Substantia nigra (tissue), 51 donors: ENCODE measurements at places on chromosomes 7 and 10.

DNA sequence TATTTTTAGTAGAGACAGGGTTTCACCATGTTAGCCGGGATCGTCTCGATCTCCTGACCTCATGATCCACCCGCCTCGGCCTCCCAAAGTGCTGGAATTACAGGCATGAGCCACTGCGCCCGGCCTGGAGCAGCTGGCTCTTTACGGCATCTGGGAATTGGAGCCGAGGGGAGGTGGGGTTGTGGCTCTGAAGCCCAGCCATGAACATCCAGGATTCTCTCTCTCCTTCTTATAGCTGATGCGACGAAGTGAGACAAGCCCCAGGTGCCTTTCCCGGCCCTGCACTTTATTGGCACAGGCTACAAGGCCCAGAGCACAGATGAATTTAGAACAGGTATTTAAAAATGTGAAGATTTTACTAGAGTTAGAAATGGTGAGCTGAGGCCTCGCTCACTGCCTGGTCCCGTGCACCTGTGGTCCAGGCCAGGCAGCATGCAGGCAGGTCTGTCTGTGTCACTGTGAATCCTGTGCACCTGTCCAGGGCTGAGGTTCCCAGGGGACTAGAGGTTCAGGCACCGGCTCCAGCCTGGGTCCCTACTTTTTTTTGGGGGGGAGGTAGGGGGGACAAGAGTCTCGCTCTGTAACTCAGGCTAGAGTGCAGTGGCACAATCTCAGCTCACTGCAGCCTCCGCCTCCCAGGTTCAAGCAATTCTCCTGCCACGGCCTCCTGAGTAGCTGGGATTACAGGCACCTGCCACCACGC, 379.7 kb upstream of the FOXK1 start:
- DNase-seq, result no peak

- no peak for DNase-seq
Observed at GRCh38 chr7:123770378-123770777, 21.6 kb upstream of the WASL start.

DNA sequence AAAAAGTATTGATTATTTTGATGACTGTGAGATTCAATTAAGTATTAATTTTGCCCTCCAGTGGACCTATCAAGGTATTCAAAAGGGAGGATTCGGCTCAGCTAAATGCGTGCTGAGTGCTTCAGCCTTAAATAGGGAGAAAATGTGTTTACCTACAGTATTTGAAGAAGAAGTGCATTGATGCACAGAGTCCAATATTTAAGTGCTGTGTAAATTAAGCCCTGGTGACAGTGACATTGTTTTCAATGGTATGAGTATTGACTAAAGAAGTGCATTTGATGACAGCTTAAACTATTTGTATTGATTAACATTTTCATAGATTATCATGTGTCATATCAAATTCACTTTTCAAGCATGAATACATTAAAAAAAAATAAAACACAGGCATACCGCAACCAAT, 106.6 kb downstream of the POU6F2 start:
- no peak for DNase-seq

DNA sequence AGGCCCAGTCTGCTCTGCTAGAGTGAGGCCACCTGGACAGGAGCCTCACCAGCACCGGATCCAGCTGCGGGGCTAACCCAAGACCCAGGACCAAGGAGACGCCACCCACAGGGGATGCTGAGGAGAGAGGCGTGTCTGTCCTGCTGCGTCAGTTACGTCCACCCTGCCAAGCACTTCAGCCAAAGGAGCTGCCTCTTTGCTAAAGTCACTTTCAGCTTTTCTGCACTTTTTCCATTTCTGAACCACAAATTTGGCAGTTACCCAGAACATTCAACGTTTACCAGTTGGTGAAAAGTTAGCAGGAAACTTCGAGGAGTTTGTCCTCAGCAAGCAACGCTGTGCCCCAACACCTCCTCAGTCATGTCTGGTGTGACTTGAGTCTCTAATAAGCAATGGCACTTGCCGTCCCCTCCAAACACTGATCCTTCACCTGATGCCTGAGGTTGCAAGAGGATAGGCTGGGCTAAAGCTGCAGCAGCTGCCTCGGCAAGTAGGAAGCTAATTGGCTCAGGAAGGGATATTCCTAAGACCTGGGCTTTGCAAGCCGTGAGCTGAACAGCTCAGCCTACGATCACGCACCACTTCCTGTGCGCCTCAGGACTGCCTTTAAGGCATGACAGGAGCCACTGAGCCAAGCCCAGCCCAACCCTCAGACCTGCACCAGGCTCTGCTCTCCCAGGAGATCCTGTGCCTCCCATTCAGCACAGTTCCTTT, 40.1 kb downstream of the KCNH2 start:
- DNase-seq, result no peak

DNA sequence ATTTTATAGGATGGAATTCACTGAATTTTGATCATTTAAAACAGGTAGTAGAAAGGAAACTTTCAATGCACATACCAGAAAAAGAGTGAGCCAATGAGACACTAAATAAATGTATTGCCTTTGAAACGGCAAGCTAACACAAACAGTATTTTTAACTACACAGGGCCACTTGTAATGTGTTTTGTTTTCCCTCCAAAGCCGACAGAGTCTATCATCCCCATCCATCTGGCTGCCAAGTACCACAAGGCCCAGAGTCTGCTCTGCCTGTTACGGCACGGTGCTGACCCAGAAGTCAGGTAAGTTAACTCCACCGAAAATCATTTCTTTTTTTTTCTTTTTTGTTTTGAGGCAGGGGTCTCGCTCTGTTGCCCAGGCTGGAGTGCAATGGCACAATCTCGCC, 1.5 kb downstream of the ANKRD61 start:
- no peak for DNase-seq

GRCh38 chr7:134910968-134911367, 75.3 kb upstream of the AGBL3 start:
- DNase-seq, result no peak

GRCh38 chr10:119283818-119284217, 76.4 kb downstream of the GRK5 start:
- DNase-seq, result no peak

GRCh38 chr10:106500041-106500924, 664.2 kb downstream of the SORCS1 start:
- no peak for DNase-seq

DNA sequence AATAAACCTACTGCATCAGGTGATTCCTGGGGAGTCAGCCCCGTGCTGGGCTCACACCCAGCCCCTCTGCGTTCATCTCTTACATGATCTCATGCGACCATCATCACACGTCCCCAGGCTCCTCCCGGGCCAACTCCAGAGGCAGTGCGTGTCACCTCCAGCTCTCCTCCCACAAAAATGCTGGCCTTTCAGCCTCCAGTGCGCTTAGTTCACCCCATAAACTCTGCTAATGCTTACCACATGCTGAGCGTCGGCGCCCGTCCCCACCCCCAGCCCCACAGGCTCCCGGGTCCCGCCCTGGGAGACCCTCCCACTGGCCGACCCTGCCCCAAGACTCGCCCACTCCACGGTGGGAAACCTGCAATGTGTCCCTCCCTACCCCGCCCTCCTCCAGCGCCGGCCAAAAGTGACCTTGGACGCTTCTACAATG, 816 bp upstream of the SDK1 start:
- no peak for DNase-seq

GRCh38 chr10:26331371-26331770, 106.8 kb upstream of the APBB1IP start:
- no peak for DNase-seq

GRCh38 chr10:48804740-48805182, 120.1 kb downstream of the WDFY4 start:
- no peak for DNase-seq

DNA sequence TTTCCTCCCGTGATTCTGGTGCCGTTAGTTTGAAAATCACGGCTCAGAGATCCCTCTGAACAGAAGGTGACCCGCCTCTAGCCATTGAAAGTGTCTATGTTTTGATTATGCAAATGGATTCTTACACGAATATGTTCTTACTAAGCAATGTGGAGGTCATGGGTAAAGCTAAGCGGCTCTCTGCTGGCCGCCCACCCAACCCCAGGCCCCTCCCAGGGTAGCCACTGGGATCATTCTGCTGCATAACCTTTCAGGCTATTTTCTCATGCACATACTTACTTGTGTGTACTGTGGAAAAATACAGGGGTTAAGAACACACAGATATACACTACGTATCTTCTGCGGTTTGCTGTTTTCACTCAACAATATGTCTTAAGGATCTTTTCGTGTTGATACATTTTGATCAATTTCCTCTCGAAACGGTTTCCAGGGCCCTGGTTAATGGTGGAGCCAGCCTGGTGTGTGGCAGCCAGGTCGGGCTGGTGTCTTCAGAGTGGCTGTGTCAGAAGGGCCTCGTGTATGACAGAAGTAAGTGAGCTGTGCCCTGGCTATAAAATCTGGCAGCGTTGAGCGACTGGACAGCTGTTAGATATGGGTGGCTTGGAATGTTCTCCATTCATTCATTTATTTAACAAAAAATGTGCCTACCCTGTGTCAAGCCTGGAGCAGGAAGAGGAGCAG, 29.9 kb downstream of the ZNF783 start:
- DNase-seq, result no peak

DNA sequence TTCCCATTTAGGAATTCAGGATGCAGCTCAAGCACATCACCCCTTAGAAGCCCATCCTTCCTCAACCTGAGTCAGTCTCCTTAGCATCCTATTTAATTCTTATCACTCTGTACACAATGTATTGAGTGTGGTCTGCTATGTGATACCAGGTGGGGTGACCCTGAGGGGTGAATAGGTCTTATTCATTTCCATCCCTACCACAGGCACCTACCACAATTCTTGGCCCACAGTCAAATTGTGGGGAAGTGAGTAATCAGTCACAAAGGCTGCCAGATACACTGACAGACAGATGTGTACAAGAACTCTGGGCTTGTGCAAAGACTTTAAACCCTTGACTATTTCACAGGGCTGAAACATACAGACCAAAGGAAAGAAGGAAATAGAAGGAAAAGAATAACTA, 560.5 kb downstream of the PARD3 start:
- DNase-seq, result no peak
